A549 (cell line): ENCODE measurements at places on chromosomes 2 and 18.

- DNase-seq, result peak; percentile 81
These were observed at the start of gene SPRED2 for GRCh38 chr2:65432227-65433190. Gene SPRED2, minus strand, starts transcription at chr2:65432599. Its CDS starts 612 bp downstream, at chr2:65431987.

DNA sequence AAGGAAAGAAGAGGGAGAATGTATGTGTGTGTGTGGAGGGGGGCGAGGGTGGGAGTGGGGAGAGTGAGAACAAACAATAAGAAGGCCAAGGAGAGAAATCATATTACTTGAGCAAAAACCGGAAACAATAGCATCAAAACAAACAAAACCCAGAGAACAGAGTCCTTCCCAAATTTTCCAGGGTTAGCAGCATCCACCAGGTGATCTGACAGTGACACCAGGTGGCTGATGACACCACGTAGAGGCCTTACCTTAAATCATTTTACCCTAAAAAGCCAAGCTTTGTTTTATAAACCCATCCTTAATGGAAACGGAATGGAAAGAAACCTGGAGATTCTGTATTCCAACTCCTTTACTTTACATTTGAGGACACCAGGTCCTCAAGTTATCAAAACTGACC, 42.9 kb downstream of the CDCA7 start:
- peak; percentile 19 for DNase-seq

- no peak for DNase-seq
These were observed 46.1 kb upstream of the SH3BP4 start for GRCh38 chr2:234905547-234906265.

- DNase-seq, result no peak
These were observed 157.4 kb downstream of the SUCLG1 start for GRCh38 chr2:84301717-84302116.

DNA sequence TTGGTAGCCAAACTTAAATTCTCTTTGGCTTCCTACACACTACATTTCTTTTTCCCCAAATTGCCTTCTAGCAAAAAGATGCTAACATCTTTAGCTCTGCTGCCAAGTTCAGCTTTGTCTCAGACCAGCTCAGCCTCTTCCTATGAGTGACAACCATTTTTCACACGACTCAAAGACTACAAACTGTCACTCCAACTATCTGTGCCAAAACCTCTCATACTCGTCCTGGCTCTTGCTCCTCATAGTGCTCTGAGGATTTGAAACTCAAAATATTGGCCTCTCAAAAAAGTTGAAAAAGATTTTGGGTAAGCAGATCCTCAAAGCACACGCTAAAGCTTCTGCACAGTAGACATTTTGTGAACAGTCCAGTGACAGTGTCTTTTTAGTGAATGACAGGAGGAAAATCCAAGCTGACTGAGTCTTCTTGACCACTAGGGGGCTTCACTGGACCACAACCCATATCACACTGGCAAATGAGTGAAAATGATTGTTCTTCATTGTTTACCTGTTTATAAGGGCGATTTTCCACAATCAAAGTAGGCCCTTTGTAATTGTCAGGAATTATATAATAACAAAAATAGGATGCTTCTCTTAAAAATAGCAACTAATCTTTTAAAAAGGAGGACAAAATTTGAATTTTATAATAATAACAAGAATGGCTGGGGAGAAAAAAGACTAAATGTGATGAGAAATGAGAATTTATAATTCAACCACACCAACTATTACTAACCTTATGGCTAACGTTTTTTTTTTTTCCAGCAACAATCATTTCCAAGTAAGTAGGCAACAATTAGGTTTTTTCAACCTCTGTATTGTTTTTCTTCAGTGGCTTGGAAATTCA, 85.5 kb upstream of the PGAP1 start:
- DNase-seq, result peak; percentile 67
